Activated CD8-positive, alpha-beta memory T cell treated with anti-CD3 and anti-CD28 coated beads for 48 hours (primary cell): ENCODE measurements at places on chromosomes 2 and 18.

- DNase-seq = no peak
Measured at GRCh38 chr18:356778-357177, 88.9 kb upstream of the THOC1 start.

DNA sequence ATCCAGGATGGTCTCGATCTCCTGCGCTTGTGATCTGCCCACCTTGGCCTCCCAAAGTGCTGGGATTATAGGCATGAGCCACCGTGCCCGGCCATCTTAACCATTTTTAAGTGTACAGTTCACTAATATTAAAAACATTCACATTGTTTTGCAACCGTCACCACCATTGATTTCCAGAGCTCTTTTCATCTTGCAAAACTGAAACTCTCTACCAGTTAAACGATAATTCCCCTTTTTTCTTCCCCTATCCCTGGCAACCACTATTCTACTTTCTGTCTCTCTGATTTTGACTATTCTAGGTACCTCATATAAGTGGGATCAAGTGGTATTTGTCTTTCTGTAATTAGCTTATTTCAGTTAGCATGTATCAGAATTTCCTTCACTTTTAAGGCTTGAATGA lies 16.8 kb upstream of the NEUROD1 start:
- no peak for DNase-seq

DNA sequence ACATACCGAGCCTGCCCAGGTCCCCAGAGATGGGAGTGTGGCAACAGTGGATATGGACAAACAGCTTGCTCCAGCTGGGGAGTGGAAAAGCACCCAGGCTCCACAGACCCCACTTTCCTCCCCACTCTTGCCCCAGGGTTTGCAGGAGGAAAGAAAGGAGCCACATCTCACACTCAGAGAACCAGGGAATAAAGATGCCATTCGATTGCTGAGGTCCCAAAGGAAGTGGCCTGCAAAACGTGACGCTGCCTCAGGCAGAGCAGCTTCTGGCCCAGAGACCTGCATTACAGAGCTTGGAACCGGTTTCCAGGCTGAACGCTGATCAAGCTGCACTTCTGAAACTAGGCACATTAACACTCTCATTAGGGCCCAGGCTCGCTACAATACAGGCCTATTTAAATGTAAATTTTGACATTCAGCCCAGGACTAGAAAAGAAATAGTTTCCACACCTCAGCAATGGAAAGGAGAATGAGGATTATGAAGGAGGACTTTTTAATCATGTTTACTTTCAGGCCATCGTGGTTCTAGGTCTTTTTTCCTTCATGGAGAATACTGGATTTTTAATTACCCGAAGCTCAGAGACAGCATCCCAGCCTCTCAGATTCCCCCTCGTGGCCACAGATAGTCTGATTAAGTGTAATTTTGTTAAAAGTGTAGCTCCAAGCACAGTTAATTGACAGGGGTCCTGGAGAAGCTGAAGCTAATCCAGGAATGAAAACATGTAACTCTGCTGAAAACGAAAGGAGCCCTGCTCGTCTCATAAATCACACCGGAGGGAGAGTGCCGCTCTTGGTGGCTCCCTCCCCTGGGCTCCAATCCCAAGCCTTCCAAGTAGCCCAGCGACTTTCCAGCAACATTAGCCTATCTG lies 221.3 kb upstream of the RAB6C start:
- no peak for DNase-seq

GRCh38 chr2:136874258-136874657 lies 108.9 kb downstream of the THSD7B start:
- DNase-seq = no peak

DNA sequence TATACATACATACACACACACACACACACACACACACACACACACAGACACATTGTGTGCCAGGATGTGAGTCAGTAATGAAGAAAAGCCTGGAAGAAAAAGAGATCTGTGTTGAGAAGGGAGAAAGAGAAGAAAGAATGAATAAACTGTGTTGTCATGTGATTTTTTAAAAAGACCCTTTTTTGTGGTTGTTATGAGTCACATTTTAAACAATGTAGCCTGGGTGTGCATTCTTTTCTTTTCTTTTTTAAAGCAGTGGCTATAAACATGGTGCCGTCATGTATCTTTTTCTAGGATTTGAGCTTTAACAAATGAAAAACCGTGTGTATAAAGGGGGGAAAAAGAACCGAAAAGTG lies 87.2 kb downstream of the NRP2 start:
- no peak for DNase-seq

DNA sequence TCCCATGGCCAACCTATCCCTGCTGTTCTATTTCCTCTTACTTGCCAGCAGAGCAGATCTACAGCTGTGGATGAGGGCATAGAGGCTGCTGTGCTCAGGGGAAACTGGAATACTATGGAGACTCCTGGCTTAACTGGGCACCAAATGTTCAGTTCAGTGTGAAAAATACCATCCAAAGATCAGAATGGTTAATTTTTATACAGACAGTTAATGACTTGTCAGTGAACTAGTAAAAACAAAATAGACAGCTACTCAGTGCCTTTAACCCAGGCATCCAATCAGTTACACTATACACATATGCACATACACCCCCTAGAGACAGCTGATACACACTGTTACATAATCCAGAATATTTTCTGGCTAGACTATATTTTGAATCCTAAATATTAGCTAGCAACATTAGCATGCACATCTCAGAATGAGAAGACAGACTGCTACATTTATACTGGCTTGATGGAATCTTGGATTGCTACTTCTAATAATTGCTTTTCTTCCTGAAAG lies 59.1 kb upstream of the WIPF1 start:
- no peak for DNase-seq
